LoVo (cell line): ENCODE measurements at places on chromosomes 1 and 21.

DNA sequence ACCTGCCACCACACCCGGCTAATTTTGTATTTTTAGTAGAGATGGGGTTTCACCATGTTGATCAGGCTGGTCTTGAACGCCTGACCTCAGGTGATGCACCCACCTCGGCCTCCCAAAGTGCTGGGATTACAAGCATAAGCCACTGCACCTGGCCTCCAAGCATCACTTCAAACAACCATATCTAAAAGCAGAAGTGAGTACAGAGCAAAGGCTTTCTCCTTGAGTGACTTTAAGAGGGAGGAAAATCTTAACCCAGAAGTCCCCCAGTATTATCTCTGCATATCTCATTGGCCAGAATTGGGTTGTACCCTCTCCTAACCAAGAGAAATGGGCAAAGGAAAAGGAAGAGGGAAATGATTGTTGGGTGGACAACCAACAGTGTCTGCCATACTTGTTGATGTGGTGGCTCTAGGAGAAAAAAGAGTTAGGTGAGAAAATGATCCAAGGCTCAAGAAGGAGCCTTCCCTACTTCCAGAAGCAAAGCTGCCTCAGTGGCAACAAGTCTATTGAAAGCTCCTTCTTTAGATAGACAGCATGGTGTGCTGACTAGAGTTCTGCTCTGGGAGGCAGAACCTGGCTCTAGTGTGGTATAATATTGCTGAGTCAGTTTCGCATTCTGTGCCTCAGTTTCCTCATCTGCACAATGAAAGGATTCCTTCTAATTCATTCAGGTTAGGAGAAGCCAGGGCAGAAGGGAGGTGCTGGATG, 16.8 kb upstream of the FOXE3 start:
- no peak for DNase-seq

DNA sequence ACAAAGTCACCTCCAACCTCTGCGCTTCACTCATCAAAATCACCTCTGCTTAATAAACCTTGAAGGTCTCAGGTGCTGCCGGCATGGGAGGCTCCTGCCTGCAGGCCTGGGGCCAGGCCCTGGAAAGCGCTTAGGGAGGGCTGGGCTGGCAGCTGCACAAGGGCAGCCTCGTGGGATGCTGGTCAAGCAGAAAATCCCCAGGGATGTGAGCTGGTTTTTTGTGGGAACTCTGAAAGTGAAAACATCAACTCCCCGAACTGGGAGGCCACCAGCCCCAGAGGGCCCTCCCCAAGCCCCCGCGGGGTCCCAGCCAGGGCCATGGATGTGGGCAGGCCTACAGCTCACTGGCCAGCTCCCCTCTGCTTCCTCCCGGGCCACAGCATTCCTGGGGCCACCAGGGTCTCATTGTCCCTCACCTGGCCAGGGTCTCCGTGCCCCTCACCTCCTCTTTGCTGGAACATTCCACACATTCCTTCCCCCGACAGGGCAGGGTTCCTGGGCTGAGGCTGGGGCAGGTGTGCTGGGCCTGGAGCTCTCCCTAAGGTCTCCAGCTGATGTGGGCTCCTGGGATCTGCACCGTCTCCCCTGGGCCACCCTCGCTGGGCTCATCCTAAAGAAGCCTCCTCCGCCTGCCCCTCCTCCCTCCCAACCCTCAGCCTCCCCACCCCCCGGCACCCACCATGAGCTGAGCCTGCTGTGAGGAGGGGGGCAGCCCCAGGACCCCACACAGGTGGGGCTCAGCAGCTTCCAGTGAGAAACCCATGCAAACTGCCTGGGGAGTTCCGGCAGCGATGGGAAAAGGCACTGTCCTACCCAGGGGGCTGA, 36.0 kb upstream of the POFUT2 start:
- no peak for DNase-seq

DNA sequence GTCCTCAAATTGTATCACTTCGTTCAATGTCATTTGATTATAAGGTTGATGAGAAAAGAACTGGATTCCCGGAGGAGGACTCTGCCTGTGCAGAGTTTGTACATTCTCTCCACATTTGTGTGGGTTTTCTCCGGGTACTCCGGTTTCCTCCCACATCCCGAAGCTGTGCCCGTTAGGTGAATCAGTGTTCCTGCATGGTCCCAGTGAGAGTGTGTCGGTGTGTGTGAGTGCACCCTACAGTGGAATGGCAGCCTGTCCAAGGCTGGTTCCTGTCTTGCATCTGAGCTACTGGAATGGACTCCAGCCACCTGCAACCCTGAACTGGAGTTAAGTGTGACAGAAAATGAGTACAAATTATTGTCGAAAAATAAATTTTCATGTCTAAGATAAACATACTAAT, 92.2 kb upstream of the KCTD3 start:
- no peak for DNase-seq

GRCh38 chr21:42847051-42847707, 32.2 kb downstream of the WDR4 start:
- DNase-seq = no peak

DNA sequence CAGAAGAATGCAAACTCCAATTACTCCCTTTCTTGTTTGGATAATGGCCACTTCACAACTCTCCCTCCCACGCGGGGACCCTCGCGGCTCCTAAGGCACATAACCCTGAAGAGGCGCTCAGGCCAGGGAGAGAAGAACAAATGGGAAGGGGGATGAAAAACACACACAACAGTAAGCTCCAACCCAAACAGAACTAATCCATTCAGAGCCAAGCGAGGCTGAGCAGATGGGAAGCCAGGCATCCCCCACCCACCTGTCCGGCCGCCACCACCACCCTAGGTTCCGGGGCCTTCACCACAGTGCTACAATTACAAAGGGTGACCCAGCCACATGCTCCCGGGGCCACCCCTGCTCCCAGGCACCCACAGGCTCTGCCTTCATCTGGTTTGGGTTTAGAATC, 101.5 kb downstream of the MRPL37 start:
- no peak for DNase-seq

DNA sequence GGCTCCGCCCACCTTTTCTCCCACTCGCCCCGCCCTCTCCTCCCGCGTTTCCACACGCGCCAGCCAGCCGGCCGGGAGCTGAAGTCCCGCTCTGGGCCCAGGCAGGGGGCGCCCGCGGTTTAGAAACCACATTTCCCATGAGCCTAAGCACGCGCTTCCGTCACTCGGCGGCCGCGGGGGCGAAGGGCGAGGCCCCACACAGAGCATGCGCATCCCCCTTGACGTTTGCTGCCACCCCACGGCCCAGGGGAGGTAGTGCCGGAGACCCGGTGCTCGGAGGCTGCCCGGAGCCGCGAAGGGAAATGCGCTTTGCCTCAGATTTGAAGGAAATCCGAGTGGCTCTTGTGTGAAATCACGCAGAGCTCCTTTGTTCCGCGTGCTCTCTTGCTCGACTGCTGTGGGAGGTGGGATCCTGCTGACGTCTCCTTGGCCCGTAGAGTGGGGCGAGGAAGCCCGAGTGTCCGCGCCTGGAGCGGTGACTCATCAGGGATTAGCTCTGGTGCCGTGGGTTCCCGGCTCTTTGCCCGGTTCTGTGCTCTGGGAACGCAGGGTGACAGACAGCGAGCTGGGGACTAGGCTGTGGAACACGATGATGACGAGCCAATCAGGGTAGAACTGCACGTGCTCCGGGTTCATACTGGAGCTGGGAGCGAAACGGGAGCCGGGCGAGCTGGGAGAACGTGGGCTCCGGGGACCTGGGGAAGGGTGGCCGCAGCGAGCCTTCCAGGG, 406 bp upstream of the B3GALNT2 start:
- DNase-seq = peak; percentile 99

DNA sequence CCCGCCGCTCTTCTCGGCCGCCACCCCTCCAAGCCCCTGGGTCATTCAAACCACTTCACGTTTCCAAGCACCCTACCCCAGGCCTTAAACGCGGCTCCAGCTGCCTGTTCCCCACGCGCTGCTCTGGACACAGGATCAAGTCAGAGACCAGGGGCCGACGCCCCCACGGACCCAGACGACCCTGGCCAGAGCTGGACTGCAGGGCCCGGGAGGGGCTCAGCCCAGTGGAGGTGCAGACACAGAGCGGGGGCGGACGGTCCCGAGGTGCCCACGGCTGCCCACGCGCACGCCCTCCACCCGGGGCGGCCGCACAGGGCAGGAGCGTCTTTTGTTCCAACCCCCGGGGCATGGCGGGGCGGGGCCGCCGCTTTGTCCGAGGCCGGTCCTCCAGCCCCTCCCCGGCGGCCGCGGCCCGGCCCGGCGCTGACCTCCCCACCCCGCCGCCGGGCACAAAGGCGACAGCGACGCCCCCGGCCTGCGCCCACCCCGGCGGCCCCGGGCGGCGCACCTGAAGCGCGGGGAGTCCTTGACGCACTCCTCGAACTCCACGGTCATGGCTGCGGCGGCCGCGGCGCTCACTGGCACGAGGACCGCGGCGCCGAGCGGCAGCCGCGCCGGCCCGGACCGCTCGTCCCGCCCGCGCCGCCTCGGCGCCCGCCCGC, 338 bp downstream of the ACAP3 start:
- DNase-seq = no peak

- no peak for DNase-seq
Measured at GRCh38 chr1:27423709-27424108, 31.3 kb downstream of the GPR3 start.

DNA sequence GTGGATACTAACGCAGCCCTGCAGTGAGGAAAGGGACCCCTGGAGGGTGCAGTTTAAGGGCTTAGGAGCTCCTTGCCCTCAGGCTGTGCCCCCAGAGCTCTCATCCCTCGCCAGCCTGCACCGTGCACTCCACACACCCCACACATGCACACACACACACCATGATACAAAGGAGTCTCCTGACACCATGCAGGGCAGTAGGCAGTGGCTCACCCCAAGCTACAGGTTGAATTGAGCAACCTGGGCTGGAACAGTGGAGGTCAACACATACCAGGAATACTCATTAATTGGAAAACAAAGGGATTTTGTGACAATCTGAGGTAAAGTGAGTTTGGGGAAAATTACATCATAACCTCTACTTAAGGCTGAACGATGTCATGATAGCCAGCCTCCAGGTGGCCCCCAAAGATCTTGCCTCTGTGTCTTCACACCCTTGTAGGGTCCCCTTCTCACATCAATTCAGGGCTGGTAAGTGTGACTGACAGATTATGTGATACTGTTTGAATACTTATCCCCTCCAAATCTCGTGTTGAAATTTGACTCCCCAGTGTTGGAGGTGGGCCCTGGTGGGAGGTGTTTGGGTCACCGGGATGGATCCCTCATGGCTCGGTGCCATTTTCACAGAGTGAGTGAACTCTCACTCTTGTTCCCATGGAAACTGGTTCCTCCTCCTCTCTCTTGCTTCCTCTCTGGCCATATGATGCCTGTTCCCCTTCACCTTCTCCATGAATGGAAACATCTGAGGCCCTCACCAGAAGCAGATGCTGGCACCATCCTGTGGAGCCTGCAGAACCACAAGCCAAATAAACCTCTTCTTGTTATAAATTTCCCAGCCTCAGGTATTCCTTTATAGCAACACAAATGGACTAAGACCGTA, 111.0 kb upstream of the RAB4A start:
- no peak for DNase-seq

DNA sequence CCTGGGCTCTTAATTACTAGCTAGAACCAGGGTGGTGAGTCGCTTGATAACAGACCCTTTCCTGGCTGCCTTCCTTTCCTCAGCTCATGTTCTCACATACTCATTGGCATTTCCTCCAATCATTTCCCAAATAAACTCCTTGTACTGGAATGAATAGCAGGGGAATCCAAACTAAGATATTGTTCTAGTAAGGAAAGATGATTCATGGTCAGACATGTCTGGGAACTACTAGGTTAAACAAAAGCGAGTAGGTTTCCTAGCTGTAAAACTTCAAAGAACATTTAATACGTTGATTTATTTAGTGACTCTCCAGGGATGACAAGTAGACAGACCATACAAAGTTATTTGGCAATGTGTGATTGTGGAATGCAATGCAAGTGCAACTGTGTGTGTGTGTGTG, 121.2 kb upstream of the KCNJ6 start:
- DNase-seq = no peak

GRCh38 chr1:178488393-178488792, 8.4 kb downstream of the CLEC20A start:
- no peak for DNase-seq

- DNase-seq = no peak
Measured at GRCh38 chr21:46604975-46605766, at the start of gene S100B. TSS of gene S100B (minus strand) at chr21:46605082. CDS start at chr21:46602415, 2,667 bp downstream.

GRCh38 chr1:33824321-33824720, 39.6 kb upstream of the HMGB4 start:
- no peak for DNase-seq

GRCh38 chr1:207820568-207821463, 69.0 kb downstream of the CD46 start:
- DNase-seq = no peak

- DNase-seq = no peak
Measured at GRCh38 chr21:30083225-30083945, 83.2 kb downstream of the CLDN17 start.

- DNase-seq = no peak
Measured at GRCh38 chr1:116854716-116855115, 55.0 kb upstream of the PTGFRN start.

DNA sequence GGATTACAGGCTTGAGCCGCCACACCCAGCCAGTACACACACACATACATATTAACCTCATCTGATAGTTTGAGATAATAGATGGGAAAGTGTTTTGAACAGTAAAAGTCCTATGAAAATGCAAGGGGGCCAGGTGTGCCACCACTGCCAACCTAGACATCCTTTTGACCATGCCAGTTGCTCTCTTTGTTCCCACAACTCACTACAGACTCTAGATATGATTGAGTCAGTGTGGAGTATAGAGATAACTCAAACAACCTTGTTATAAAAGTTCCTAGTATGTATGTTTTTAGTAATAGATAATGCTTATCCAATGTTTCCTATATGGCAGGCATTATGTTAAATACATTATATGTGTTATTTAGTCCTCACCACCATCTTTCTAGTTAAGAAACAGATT, 72.7 kb upstream of the JAK1 start:
- DNase-seq = no peak
